ENCODE measurements at places on chromosomes 1 and 21.

DNA sequence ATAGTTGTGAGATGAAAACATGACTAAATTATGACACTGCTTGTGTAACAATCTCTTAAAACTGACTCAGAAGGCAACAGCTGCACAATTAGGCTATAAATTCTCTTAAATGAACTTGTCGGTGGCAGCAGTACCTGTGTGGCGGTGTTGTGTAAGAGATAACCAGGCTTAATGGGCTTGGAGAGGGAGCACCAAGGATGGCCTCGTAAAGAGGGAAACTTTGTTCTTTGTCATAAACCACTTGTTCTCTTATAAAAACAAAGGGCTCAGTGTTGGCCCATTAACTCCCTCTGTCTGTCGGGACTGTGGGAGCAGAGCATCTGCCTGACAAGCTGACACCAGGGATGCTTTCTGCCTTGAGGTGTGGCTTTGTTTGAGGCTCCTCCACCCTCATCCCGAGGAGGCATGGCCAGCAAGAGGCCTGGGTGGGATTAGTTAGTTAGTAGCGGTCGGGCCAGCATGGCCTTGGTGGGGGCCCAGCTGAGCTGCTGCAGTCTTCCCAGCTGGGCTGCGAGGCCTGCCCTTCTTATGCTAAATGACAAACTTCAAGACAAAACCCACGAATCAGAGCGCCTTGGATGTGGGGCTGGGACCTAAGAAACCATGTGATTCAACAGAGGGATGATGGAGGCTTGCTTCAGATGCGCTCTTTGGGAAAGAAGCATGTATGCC is 171.4 kb downstream of the CAMTA1 start:
- H3K4me1 ChIP-seq = no peaks in the 10 kb centered on the region
- no peaks in the 10 kb centered on the region for H3K36me3 ChIP-seq
- H3K4me3 ChIP-seq = no peak overlapping the region
- H3K27ac ChIP-seq = no peak overlapping the region
- no peak for DNase-seq

- DNase-seq = no peak
- H3K27ac ChIP-seq = no peak overlapping the region
- H3K4me3 ChIP-seq = no peak overlapping the region
- H3K36me3 ChIP-seq = no peaks in the 10 kb centered on the region
- H3K4me1 ChIP-seq = no peaks in the 10 kb centered on the region
- no peaks in the 10 kb centered on the region for H3K27me3 ChIP-seq
Measured at GRCh38 chr1:71222668-71223067, 141.8 kb upstream of the ZRANB2 start.

DNA sequence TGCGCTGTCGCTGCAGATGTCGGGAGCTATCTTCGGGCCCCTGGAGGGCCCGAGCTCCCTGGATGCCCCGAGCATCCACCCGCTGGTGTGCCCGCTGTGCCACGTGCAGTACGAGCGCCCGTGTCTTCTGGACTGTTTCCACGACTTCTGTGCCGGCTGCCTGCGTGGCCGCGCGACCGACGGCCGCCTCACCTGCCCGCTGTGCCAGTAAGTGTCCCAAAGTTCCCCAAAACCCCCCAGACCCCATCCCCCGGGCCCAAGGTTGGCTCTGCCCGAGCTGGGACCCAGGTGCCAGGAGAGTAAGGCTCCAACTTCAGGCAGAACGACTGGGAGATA is 569 bp downstream of the RNF207 start:
- DNase-seq = no peak
- peak overlapping the region; percentile 23 for H3K4me3 ChIP-seq
- H3K27ac ChIP-seq = no peak overlapping the region
- no peaks in the 10 kb centered on the region for H3K27me3 ChIP-seq

DNA sequence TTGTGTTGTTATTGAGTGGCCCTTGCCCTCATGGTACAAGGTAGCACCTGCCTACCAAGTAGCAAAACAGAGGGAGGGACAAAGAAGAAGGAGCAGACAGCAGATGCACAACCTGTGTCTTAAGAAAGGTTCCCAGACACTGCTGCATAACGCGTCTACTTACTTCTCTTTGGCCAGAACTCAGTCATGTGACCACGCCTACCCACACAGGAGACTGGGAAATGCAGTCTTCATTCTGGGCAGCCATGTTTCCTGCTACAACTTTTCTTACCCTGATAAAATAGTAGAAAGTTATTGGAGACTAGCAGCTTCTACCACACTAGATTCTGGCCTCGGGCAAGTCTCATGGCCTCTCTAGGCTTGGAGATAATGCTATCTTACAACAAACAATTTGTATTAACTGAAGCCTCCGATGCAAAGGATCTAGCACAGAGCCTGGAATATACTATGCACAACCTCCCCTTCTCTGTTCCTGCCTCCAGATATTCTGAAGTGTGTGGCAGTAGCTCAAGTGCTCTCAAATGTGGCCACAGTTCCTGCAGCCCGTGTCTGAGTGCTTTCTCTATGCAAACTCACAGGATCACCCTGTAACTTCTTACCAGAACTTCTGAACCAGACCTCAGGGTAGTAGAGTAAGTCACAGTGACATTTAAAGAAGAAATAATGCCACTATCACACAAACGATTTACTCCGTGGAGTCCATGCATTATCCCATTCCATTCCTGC is 34.1 kb upstream of the BTG2 start:
- peaks cover 4% of the 10 kb centered on the region for H3K4me1 ChIP-seq
- H3K36me3 ChIP-seq = no peaks in the 10 kb centered on the region
- peak; percentile 83 for DNase-seq
- H3K27me3 ChIP-seq = no peaks in the 10 kb centered on the region

GRCh38 chr21:36297938-36298572 is 21.9 kb upstream of the MORC3 start:
- no peaks in the 10 kb centered on the region for H3K4me1 ChIP-seq
- H3K27me3 ChIP-seq = no peaks in the 10 kb centered on the region
- no peak overlapping the region for H3K27ac ChIP-seq
- no peak overlapping the region for H3K4me3 ChIP-seq

DNA sequence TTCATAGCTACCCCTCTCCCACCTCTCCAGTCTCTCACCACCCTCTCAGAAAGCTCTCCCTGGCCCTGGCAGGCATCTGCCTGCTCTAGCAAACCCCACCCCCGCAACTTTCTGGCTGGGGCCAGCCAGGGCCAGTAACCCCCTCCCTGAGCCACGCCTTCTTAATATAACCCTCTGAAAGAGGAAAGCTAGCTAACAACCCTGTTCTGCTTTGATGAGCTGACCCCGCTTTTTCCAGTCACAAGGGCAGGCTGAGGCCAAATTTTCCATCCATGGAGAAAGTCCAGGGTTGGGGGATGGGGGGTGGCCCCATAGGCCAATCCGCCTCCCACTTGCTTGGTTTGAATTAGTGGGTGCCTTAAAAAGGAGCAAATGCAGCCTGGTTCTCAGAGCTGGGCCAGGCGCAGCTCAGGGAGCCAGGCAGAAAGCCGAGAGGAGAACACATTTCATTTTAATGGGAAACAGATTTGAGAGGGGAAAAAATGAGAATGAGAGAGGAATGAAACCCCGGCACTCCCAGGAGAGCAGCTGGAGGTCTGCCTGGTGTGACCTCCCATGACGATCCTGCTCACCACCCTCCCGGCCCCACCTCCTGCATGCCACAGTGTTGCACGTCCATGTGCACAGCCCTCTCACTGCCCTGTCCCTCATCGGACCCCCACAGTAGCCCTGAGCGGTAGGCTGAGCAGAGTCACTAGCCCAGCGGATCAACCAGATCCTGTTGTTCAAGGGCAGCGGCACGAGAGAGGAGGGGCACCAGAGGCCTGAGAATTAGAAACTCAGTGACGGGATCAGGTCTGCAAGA is 62.3 kb downstream of the OPTC start:
- H3K4me1 ChIP-seq = peaks cover 8% of the 10 kb centered on the region
- no peaks in the 10 kb centered on the region for H3K27me3 ChIP-seq
- peak overlapping the region; percentile 93 for H3K27ac ChIP-seq
- DNase-seq = peak; percentile 93

- H3K4me1 ChIP-seq = peaks cover 21% of the 10 kb centered on the region
- H3K27me3 ChIP-seq = no peaks in the 10 kb centered on the region
Measured at GRCh38 chr21:38486221-38486620, 12.1 kb downstream of the ERG start.

GRCh38 chr21:46294647-46295176 is 8.6 kb downstream of the YBEY start:
- H3K27me3 ChIP-seq = no peaks in the 10 kb centered on the region
- no peaks in the 10 kb centered on the region for H3K36me3 ChIP-seq
- no peak overlapping the region for H3K27ac ChIP-seq
- no peak for DNase-seq
- H3K4me3 ChIP-seq = no peak overlapping the region

DNA sequence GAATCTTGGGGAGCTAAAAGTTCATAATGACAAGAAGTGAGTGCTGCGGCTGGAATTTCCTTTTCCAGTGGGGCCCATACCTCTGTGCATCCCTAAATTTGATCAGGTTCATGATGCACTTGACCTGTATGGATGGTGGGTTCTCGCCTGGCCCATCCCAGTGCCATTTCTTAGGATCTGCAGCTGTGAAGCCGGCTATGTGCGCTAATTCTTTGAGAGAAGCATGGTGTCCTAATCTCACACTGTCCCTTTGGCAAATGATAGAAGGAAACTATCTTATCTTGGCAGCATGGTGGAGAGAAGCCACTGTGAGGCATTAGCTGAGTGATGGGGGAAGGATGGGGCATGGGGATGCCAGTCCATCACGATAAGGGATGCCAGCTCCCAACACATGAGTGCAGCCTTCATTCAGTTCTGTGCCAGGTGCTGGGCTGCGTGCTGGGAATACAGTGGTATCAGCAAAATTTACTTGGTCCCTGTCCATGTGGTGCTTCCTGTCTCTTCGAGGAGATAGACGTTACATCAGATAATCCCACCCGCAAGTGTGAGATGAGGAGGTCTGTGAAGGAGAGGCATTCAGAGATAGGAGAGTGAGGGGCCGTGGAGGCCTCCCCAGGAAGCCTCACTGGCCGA is 30.5 kb downstream of the STUM start:
- no peak overlapping the region for H3K27ac ChIP-seq
- H3K4me1 ChIP-seq = no peaks in the 10 kb centered on the region
- no peaks in the 10 kb centered on the region for H3K27me3 ChIP-seq
- no peaks in the 10 kb centered on the region for H3K36me3 ChIP-seq

DNA sequence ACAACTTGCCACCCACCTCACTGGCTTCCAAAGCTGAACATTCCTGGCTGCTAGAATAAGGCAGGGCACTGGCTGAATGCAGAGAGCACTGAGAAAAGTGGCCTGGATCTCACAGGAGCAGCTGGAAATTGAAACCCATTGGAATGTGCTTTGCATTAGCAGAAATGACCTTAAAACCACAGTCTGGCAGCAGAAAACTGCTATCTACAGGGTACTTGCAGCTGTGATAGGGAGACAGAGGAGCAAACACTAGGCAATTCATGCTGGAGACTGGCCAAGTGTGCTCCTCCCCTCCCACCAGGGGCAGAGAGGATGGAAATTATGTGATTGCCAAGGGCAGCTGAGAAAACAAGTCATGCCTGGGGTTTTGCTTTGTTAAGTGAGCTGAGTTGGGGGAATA is 47.2 kb downstream of the HSD3B1 start:
- peak; percentile 52 for DNase-seq
- no peaks in the 10 kb centered on the region for H3K4me1 ChIP-seq
- H3K4me3 ChIP-seq = no peak overlapping the region
- H3K27ac ChIP-seq = no peak overlapping the region
- H3K27me3 ChIP-seq = no peaks in the 10 kb centered on the region

DNA sequence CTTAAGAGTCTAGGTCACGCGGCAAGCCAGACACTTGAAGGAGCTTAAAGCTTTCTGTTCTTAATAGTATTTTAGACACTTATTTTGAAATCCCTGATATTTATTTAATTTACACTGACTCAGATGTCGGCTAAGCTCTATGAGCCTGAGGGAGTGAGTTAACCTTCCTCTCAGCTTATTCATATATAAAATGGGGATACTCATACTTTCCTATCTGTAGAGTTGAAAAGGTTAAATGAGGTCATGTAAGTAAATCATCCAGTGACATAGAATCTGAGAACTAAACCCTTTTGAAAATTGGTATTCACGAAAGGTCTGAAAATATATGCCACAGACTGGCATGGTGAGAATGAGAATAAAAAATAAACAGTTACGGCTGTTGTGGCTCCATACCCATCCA is 1.4 kb upstream of the GPR161 start:
- H3K27ac ChIP-seq = peak overlapping the region; percentile 18
- no peak for DNase-seq
- H3K36me3 ChIP-seq = no peaks in the 10 kb centered on the region
- no peaks in the 10 kb centered on the region for H3K4me1 ChIP-seq
- H3K27me3 ChIP-seq = no peaks in the 10 kb centered on the region

DNA sequence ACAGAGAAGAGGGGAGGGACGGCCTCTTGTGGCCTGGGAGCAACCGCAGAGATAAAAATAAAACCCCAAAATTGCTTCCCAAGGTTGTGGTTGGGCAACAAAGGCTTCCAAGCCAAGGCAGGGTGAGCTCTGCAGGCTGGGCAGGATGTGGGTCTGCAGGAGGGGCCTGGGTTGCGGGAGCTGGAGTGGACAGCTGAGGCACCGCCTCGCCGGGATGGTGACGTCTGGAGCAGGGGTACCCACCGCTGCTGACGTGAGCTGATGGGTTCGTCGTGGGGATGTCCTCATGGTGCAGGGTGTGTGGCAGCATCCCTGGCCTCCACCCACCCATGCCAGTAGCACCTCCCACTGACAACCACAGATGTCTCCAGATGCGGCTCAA is 3.7 kb downstream of the AURKAIP1 start:
- H3K27me3 ChIP-seq = no peaks in the 10 kb centered on the region
- H3K4me1 ChIP-seq = no peaks in the 10 kb centered on the region
- no peak overlapping the region for H3K27ac ChIP-seq
- H3K4me3 ChIP-seq = no peak overlapping the region
- DNase-seq = no peak
- H3K36me3 ChIP-seq = no peaks in the 10 kb centered on the region

GRCh38 chr1:217585577-217585976 is 45.3 kb downstream of the GPATCH2 start:
- no peak for DNase-seq
- no peaks in the 10 kb centered on the region for H3K27me3 ChIP-seq
- H3K4me3 ChIP-seq = no peak overlapping the region
- no peak overlapping the region for H3K27ac ChIP-seq
- peaks cover 1% of the 10 kb centered on the region for H3K36me3 ChIP-seq
